ENCODE measurements at places on chromosomes 1 and 21.
A peak's percentile ranks its signal among the peaks of the same experiment; 100 is the strongest.

- DNase-seq, result no peak
These were observed 97.0 kb downstream of the RASAL2 start for GRCh38 chr1:178190881-178191280.

- no peak for DNase-seq
These were observed 15.4 kb upstream of the PTTG1IP start for GRCh38 chr21:44888581-44889550.

DNA sequence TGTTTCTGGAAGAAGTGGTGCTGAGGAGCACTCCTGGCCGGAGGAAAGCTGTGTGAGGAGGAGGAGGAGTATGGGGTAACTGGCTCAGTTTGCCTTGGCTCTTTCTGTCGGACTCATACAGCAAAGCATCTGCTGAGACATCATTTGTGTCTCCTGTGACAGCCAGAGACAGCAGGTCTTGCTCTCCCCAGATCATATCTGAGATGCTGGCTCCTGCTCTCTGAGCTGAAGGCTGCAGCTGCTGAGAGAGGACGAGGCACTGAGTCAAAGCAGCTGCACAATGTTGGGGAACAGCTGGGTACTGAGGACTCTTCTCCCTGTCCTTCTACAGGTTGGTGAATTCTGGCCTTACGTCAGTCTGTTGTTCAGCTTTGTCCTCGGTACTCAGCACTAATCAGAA lies 14.3 kb downstream of the OR2B11 start:
- DNase-seq, result no peak

DNA sequence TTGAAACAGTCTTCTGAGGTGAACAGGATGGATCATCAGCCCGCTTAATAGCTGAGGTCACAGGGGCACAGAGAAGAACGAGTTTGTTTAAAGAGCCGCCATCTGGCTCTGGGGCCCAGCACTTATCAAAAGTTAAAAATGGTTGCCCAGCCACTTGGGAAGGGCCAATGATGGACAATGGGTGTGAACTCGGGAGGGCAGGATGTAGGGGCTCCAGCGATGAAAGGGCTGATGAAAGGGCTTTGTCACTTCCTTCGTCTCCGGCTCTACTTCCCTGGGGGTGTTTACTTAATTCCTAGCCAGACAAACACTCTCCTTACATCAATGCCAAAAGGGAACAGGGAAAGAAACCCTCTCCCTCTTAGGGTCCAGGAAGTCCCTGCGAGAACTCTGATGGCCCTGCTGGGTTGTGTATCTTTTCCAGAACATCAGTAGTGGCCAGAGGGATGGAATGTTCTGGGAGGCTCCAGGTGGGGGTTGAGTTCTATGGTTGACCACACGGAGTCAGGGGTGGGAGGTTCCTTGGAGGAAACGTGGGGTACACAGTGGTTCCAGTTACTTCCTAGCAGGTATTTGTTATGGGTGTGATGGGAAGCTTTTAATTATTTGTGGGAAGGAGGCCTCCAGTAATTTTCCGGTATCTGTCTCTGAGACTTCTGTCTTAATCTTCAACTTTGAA lies 9.0 kb upstream of the ABCG1 start:
- DNase-seq, result no peak

- DNase-seq, result no peak
These were observed 28.7 kb upstream of the CDC14A start for GRCh38 chr1:100323419-100324106.

- DNase-seq, result no peak
These were observed 303.8 kb upstream of the SPAG17 start for GRCh38 chr1:118488787-118489186.

- DNase-seq, result no peak
These were observed 479.5 kb downstream of the MRPL39 start for GRCh38 chr21:25127811-25128210.

- peak; percentile 43 for DNase-seq
These were observed 134.0 kb upstream of the DPYD start for GRCh38 chr1:98054786-98055185.

DNA sequence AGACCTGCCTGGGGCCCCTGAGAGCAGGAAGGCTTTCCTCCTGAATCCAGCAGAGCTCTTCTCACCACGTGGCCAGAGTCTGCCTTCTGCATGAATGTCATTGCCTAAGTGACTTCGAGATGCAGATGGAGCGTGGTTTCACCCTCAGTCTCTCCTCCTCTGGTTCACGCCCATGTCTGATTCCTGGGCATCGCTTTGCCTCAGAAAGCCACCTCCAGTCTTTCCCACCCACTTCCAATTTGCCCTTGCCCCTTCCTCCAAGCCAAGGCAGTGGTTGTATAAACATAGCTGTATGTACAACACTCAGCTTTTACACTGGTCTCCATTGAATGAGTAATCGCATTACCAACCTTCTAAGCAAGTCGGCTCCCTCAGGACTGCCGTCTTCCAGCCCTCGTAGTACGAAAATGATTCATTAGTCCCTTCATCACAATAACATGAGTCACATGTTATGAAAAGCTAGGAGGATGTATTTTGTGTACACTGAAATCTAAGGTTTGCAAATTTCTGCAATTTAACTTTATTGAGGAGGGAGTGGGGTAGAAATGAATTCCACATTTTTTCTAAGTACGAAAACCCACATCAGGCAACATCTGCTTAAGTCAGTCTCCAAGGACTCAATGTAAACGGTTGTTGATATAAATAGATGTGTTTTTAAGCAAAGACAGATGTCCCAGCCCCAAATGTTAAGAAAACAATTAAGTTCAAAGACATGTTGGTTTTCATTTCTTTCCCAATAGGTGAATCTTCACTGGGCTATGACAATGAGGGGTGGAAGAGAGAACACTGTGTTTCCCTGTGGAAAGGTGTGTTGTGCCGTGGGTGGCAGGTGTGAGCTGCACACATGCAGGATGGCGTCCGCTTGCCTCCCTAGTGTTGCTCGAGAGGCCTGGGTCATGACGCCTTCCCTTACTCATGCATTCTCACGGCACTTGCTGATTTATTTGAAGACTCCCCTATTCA lies 32.3 kb upstream of the ETS2 start:
- DNase-seq, result peak; percentile 28

DNA sequence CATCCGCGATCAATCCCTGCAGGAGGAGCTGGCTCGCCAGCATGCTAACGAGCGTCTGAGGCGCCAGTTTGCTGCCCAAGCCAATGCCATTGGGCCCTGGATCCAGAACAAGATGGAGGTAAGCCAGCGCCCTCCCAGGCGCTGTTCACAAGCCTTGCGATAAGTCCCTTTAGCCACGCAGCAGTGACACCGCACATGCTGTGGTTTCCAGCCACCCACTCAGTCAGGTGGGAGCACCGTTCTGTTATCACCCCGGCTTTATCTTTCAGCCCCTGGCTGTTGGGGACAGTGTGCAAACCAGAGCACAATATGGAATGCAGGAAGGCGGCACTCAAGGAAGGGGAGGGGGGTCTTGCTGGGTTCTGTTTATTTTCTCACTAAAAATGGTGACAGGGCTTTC lies 41.1 kb upstream of the MTR start:
- no peak for DNase-seq

DNA sequence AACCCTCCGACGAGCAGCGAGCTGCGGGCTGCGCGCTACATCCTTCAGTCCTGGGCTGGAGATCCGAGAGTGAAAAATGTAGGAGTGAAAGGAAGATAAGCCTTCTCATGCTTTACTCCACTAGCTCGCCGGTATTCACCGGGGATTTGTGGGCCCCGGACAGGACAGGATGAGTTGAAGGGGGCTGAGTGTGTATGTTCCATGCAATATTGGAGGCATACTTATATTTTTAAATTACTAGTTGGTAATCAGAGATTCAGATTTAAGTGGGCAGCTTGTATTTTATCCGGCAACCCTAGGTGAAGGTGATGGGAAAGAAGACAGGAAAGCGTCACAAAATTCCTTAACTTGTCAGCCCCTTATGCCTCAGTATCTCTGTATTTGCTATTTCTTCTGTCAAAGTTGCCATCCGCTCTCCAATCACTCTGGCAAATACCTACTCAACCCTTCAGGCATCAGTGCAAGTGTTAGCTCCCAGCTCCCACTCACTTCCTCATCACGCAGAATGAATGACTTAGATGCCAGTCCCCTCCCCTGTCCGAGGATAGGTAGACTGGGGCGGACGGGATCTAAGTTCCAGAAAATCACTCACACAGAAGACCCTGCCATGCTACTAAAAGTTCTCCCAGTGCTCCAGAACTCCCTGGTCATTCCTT lies 503 bp upstream of the PIGM start:
- peak; percentile 52 for DNase-seq

- DNase-seq, result no peak
These were observed 11.2 kb downstream of the PSEN2 start for GRCh38 chr1:226881515-226882185.

- no peak for DNase-seq
These were observed 110.7 kb downstream of the CRYAA start for GRCh38 chr21:43279578-43279894.

DNA sequence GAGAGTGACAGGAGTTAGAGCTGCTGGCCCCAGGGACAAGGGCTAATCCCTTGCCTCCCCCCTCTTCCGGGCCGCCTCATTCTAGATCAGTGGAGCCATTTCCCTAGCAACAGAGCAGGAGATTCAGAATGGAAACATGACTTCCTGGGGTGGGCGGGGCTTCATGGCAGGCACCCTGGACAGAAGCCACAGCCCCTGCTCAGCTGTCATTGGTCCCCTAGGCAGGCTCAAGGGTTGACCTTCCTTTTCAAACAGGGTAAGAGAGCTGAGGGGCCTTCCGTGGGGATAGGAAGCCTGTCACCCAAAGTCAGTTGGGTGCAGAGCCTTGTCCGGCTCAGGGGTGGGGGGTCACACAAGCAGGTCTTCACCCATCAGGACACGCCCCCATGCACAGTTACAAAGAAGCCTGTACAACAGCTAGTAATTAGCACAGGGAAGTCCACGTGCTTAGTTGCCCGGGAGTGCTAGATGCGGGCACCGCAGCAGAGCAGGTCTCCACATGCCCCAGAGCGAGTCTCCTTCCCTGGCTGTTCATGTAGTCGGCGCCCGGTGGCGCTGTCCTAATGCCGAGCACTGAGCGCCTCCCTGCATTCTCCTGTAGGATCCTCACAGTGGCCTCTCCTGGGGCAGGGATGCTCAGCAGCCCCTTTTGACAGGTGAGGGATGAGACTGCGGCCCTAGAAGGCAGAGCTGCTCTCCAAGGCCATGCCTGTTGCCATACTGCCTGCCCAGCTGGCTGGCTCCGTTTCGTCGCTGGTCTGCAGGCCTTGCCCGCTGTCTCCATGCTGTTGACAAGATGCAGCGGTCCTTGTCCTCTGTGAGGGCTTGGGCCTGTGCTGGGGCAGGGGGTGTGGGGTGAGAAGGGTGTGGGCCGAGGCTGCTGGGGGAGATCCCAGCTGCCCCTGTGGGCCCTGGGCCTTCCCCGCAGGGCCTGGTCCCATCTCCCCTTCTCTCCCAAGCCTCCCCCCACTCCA lies 5.1 kb downstream of the TMEM201 start:
- peak; percentile 38 for DNase-seq
